Amniotic epithelial cell (primary cell): ENCODE measurements at places on chromosomes 5 and 9.

DNA sequence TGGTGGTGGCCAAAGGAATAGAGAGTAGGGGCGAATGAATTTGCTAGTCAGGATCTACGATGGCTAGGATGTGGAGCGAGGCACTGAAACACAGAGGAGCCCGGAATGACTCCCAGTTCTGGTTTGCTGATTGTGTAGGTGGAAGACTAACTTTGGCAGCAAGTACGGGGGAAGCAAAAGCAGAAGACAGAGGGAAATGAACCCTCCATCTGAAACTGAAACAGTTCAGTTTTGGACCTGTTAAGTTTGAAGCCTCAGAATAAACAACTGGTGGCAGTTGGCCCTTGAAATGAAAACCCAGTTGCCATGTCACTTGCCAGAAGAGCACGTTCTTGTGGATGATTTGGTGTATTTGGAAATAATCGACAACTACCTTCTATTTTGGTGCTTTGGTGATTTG, 15.4 kb upstream of the SMIM15 start:
- DNase-seq, result no peak

DNA sequence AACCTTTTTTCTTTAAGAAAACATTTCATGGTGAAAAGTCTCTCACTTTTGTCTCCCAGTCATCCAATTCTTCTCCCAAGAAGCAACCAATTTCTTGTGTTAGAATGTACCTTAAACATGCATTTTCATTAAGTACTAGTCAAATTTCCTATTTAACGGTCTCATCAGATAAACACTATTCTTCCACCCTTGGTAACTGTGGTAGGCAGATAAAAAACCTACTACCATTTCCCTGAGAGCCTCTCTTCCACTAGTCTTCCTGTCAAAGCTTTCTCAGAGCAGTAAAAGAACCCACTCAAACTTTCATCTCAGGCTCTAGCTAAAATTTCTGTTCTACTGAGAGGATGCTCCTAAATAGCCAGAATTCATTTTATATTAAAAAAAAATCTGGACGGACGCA, 10.9 kb downstream of the GNE start:
- DNase-seq, result no peak

GRCh38 chr5:122007546-122007945, 45.8 kb downstream of the SRFBP1 start:
- no peak for DNase-seq

GRCh38 chr5:126483156-126483555, 59.9 kb downstream of the GRAMD2B start:
- DNase-seq, result peak; percentile 65

- DNase-seq, result peak; percentile 48
Measured at GRCh38 chr5:39158127-39158593, 61.2 kb downstream of the FYB1 start.

GRCh38 chr5:131977212-131977604, 31.7 kb upstream of the MEIKIN start:
- DNase-seq, result no peak

DNA sequence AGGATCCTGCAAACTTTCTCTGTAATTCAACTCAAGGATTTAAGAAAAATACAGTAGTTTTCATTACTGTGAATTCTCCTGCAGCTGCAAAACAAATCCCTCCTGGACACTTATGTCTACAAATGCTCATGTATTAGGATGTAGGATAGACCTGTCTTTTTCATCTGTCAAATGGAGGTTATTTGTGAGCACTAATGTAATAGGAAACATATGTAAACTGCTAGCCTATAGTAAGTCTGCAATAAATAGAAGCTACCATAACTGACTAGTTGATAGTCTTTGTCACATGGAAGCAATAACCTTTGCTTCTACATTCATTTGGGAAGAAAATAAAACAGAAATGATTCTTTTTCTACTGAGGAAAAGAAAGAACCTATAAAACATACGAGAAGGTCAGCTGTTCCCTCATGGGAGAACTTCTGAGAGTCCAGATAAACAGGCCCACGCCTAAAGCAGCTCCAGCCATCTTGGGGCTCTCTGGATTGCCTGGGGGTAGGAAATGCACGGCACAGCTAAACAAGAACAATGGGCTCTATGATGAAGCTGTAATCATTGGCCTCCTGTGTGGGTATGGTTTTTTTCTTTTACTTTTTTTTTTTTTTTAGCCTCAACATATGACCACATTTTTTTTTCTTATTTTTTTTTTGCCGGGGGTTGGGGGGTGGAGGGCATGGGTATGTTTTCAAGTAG, 6.2 kb downstream of the KCNV2 start:
- no peak for DNase-seq

GRCh38 chr9:127463911-127464310, 12.6 kb downstream of the LRSAM1 start:
- no peak for DNase-seq

DNA sequence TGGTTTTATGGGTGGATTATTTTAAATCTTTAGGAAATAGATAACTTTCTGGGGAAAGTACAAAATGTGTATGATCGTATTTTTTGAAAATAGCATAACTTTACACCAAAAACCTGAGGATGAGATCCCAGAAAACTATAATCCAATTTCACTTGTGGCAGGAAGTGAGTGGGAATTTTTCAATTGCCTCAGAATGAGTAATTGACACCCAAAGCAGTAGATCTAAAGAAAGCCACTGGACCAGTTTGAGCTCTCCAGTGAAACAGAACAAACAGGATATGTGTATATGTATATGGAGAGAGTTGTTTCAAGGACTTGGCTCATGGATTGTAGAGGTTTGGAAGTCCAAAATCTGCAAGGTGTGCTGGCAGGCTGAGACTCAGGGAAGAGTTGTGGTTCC, 109.2 kb upstream of the SHB start:
- DNase-seq, result no peak

DNA sequence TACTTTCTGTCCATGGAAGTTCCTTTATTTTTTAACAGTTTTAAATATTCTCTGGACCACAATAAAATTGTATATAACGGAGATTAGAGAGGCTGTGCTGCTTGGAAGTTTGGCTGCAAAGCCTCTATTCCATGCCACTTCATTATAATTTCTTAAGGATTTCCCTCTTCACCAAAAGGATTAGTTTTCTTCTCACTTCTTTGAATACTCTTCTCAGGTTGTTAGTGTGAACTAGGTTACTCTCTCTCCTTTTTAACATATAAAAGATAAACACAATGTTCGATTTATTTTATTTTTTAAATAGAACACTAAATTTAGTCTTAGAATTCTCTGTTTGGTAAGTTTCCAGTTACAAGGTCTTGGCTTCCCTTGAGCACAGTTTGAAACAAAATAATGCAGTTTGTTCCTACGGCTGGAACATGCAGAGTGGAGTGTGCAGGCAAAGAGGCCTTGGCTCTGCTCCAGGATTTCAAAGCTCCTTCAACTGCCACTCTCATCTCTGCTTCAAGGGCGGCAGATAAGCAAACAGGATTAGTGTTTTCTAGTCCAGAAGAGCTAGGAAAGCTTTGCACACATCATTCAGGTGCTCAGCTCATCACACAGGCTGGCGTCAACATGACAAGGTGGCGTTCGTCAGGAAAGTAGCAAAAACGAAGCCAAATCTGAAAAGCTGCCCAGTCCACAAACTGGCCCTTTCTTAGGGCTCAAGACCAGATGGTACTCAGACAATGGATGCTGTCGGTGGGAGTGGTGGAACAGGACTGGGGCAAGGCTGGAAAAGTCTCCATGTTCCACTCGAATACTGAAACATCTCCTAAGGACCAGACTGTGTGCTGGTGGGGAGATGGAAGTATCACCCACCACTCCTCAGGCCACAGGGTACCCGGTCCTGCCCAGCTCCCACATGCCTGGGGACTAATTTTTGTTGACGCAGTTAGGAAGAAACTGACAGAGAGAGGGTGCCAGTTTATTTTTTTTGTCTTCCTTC, 286.6 kb downstream of the CRB2 start:
- peak; percentile 67 for DNase-seq

DNA sequence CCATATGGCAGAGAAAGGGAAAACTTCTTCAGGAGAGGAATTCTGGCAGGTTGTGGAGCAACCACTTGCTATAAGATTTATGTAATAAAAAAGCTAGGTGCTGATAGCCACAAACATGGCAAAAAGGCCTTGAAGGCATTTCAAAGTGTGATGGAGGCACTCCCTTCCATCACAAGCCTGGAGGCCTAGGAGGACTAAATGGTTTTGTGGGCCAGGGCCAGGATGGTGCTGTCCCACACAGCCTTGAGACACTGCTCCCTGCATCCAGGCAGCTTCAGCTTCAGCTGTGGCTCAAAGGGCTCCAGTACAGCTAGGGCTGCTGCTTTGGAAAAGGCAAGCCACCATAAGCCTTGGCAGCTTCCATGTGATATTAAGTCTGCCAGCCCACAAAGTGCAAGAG, 632.8 kb downstream of the BRINP1 start:
- DNase-seq, result no peak

DNA sequence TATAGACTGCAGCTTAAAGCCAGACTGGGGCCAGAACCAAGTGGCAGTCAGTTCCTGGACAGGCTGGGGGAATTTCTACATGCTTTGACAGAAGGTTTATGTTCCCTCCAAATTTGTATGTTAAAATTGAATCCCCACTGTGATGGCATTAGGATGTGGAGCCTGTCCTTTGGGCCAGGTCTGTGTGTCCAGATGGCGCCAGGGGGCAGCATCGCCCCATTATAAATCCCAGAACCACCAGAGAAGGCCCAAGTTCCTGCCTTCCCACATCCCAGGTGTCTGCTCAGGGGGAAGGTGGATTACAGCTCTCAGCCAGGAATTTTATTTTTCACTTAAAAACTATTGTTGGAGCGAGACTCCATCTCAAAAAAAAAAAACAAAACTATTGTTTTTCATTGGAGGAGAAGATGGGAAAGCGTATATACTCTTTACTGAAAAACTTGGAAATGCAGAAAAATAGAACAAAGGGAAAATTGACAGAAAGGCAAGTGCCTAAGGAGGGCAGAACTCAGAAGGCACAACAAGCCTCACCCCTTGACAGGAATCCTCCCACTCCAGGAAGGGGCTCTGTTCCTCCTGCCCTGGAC, 5.0 kb downstream of the IL3 start:
- peak; percentile 38 for DNase-seq

GRCh38 chr5:149405550-149406202, 26.6 kb upstream of the IL17B start:
- DNase-seq, result no peak

DNA sequence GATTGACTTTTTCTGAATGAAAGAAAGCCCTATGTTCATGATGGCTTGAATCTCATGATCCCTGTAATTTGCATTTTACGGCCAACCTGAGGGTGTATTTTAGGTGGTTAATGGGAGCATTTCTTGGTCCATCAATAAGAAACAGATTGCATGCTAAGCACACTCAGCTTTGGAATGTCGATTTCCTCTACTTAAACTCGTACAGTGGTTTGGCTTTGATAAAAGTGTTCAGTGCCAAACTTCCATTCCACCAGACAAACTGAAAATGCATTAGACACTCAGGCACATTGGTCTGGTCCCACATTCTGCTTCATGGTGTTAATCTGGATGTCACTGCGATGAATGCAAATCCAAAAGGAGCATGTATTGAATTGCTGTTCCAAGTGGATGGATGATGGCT, 77.0 kb downstream of the VCAN start:
- DNase-seq, result no peak

DNA sequence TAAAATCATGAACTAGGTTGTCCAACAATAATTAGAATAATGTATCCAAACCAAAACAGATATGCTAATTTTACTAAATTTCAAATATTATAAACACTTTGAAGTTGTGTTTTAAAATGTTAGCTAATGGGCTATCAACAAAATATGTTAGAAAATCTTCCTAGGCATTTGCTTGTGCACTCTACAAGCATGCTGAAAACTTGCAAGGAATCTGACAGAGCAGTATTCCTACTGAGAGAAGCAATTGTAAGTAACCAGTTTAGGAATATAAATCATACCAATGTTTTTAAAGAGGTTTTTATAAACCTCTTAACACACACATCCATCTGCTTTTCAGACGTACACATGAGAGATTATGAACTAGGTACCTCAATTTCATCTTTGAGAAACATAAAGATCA, 228.4 kb upstream of the TBCA start:
- DNase-seq, result no peak

- peak; percentile 14 for DNase-seq
Measured at GRCh38 chr9:129653823-129654553, 11.5 kb upstream of the PRRX2 start.

- DNase-seq, result no peak
Measured at GRCh38 chr9:13186091-13186490, 93.4 kb downstream of the MPDZ start.

GRCh38 chr5:177086654-177087397, at the start of gene FGFR4:
Gene FGFR4, plus strand, starts transcription at chr5:177086915. Its CDS starts 2,688 bp downstream, at chr5:177089603.
- peak; percentile 43 for DNase-seq

DNA sequence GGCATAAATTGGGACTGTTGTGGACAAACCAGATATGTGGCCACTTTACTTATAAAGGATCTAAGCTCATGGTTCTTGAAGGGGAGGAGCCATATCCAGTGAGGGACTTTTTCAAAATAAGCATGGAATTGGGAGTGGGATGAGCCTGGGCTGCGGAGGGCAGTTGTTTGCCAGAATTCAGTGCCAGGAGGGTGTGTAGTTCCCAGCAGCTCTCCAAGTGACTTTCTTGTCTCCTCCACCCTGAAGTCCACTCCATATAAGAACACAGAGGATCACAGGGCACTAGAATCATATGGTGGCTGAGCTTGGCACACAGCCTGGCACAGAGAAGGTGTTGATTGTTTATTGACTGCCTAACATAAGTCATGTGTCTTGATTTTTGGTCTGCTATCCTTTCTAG, 121.1 kb downstream of the CAVIN4 start:
- DNase-seq, result no peak

DNA sequence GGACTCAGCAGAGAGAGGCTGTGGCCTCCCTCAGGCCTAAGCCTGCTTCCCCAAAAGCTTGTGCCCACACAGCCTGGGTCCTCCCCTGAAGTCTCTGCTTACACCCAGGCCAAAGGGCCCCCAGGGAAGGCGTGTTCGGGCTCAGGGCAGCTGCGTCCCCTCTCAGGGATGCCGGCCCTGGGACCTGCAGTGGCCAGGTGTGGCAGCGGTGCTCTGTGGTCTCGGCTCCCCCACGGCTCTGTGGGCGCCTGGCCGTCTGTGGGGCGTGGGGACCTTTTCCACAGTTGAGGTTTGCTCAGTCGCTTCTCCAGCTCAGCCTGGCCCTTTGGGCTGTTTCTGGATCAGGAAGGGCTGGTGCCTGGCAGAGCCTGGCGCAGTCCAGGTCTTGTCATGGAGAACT, 75.9 kb downstream of the RXRA start:
- no peak for DNase-seq

DNA sequence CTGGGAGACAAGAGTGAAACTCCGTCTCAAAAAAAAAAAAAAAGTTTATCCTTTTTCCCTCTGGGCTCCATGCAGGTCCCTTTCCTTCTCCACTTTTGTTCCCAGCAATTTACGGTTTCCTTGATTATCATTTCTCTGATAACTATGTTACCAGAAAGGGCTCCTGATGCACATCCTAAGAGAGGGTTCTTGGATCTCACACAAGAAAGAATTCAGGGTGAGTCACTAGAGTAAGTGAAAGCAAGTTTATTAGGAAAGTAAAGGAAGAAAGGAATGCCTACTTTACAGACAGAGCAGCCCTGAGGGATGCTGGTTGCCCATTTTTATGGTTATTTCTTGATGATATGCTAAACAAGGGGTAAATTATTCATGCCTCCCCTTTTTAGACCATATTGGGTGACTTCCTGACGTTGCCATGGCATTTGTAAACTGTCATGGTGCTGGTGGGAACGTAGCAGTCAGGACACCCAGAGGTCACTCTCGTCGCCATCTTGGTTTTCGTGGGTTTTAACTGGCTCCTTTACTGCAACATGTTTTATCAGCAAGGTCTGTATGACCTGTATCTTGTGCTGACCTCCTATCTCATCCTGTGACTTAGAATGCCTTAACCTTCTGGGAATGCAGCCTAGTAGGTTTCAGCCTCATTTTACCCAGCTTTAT, 13.5 kb upstream of the MELK start:
- peak; percentile 70 for DNase-seq
